ENCODE measurements at places on chromosomes 5 and 9.

DNA sequence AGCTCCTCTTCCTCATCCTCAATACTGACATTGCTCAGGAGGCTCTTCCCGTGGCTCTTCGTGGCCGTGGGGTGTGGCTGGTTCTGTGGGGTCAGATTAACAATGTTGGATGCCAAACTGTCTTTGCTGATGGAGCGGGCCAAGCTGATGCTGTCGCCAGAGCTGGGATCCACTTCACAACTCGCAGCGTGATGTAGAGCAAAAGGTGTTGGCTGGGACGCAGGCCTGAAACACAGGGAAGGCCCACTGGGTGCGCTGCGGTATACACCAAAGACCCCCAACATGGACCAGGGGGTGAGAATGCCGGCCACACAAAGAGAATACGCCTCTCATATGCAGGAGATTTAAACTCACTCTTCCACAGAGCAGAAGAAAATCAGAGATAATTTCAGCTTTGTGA lies 84.3 kb downstream of the CAMSAP1 start:
- no peak for DNase-seq

DNA sequence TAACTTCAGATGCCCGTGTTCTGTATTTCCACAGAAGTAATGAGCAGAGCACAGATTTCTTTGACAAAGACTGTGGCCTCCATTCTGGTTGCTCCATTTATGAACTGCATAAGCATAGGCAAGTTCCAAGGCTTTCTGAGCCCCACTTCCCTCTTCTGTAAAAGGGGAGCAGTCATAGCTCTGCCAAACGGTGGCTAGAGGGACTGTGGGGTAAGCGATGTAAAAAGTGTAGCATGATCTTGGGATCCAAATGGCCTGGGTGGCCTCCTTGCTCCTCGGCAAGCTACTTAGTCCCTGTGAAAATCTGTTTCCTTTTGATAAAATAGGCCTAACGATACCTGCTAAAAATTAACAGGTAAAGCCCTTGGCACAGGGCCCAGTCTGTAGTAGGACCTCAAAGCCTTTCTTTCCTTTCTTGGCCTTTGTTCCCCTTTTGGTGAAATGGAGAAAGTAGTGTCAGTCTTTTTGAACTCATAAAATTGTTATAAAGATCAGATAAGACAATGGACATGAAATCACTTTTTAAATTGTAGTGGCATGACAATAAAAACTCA lies 646.6 kb downstream of the ACTL7B start:
- DNase-seq, result no peak

DNA sequence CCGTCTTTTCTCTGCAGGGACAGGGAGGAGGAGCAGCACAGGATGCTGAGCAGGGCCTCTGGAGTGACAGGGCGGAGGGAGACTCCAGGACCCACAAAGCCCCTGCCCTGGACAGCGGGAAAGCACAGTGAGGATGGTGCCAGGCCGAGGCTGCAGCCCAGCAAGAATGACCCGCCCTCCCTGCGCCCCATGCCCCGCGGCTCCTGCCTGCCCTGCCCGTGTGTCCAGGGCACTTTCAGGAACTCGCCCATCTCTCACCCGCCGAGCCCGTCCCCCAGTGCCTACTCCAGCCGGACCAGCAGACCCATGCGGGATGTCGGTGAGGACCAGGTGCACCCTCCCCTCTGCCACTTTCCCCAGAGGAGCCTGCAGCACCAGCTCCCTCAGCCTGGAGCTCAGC lies 9.1 kb upstream of the EXOC3 start:
- no peak for DNase-seq

DNA sequence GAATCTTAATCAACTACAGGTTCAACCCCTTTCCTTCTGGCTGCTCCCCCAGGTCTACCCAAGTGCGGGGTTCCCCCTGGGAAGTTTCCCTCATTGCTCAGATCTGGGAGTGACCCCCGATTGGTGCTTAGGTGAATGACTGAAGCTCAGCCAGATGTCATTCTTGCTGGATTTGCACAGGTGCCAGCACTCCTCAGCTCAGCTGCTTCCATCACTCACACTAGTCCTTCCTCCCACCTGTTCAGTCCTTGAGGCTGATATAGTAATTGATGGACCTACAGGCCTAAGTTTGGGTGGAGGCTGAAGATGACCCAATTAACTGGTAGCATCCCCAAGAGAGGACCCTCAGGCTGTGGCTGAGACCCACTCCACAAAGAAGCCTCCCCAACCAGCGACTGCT lies 32.9 kb downstream of the PRLR start:
- DNase-seq, result no peak

DNA sequence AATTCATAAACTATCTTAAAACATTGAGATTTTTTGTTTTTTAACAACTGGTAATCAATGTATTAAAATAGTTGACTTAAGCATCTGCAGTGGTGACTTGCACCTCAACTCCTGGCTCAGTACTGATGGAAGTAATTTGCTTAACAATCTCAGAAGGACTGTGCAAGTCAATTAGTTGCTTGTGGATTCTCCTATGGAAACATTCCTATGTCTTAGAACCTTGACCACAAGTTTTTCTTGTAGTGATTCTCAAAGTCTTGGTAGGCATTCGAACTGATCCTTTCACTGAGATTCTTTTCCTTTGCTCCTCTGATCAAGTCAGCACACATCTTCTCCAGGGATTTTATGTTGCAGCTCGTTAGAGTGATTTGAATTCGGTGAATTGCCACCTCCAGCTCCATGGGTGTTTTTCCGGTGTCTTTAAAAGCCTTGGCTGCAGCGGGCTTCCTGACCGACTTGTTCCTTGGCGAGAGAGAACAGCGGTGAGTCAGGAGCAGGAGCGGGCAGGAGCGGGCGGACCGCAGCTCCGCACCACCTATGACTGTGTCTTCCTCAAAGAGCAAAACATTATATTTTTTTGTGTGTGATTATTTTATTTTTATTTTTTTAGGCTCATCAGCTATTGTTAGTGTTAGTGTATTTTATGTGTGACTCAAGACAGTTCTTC lies 21.1 kb downstream of the HMGXB3 start:
- no peak for DNase-seq

DNA sequence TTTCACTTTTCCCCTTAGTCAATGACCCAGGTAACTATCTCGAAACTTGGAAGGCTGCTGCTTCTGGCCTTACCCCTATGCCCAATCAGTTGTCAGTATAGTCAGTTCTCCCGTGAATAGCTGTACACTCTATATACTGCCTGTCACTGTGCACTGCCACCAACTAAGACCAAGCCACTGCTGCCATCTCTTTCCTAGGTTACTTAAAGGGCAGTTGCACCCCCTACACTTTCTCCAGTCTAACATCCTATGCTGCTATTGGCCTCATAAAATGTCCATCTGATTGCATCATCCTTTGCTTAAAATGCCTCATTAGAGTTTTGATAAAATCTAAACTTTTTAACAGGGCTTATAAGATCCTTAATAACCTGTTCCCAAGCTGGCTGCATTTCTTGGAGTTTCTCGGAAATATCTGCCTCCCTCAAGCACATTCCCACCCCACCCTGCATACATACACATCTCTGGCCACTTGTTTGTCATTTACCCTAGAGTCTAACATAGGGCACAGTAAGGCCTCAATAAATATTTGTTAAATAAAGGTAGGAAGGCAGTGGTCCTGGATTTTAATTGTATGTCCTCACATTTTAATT lies 32.8 kb upstream of the TNFAIP8 start:
- no peak for DNase-seq

- DNase-seq, result no peak
Measured at GRCh38 chr9:78559449-78559885, 262.5 kb downstream of the PSAT1 start.

GRCh38 chr5:97545886-97546535 lies 363.0 kb upstream of the RIOK2 start:
- no peak for DNase-seq

- DNase-seq, result no peak
Measured at GRCh38 chr9:89661391-89661949, 56.7 kb downstream of the GADD45G start.

DNA sequence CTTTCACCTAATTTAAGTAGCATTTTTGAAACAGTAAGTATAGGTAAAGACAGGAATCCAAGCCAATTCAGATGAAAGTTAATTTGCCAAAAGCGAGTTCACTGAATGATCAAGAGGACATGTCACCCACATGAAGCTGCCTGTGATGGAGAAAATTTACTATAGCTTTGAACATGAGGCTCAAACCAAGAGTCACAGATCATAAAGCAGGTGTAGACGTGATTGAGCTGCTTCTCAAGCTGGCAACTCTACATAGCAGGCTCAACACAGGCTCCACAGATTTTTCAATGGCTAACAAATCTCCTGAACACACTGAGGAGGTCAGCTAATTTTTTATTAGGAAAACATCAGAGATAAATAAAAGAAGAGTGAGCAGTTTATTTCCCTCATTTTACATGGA lies 173.7 kb downstream of the FAM114A2 start:
- DNase-seq, result no peak

DNA sequence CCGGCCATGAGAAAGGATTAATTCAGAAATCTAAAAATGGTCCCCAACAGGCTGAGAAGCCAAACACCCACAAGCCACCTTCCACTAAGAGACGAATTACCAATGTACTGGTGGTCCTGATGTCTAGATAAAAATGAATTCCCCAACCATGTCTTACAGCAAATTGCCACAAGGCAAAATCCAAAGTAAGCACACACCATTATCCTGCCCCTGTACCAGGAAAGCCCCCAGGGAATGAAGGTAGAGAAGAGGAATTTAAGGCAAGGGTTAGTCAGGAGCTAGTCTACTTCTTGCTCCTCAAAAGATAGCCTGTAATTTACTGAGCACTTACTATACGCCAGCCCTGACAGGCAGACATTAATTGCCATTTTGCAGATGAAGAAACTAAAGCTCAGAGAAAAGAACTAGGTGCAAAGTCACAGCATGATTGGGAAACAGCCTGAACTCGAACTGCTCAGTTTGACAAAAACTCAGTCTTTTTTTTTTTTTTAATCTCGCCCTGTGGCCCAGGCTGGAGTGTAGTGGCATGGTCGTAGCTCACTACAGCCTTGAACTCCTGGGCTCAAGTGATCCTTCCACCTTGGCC lies 64.3 kb downstream of the RAPGEF1 start:
- DNase-seq, result no peak

DNA sequence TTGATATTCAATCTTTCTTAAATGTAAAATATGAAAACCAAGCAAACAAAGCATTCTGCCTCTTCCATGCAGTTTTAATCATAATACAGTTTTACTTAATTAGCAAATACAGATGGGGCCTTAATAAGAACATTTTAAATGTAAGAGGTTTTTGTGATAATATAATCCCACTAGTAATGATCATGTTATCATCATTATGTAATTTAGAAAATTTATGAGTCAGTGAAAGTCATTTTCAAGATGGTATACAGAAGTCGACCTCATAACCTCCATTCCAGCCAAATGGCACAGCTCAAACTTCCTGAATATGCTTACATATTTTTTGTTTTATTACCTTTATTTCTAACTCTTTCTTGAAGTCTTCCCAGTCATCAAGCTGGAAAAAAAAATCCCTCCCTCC lies 102.2 kb upstream of the GNA14 start:
- DNase-seq, result no peak

DNA sequence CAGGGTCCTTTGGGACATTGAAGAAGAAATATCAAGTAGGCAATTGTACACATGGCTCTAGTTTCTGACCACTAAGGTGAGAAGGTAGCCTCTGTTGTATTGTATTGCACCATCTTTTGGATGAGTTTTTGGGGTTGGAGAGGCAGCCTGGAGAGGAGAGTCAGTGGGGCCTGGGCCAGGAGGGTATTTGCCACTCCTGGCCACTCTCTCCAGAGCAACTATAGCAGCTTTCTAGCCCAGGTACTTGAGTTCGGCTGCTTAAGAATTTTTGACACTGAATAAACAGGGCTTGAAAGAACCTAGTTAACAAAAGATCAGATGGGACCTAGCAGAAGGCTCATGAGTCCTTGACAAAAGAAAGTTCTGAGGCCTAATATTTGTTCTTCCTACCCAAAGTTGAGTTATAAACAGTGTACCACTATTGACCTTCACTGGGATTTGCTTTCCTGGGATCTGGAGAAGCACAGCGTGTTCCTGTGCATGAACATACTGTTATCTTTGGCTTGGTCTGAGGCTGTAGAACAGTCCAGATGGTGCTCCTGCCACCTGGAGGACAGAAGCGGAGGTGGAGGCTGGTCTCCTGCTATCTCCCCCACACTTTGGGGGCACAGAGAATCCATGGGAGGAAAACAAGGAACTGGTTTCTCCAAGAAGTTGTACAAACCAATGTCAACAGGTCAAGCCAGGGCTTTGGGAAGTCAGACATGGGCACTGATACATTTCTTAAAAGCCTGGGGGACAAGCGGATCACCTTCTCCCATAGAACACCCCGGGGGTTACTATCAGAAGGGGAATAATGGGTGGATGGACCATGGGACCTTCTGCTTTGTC lies 110.4 kb upstream of the LIFR start:
- DNase-seq, result peak; percentile 46

GRCh38 chr9:37947977-37948376 lies 44.0 kb upstream of the SLC25A51 start:
- no peak for DNase-seq

DNA sequence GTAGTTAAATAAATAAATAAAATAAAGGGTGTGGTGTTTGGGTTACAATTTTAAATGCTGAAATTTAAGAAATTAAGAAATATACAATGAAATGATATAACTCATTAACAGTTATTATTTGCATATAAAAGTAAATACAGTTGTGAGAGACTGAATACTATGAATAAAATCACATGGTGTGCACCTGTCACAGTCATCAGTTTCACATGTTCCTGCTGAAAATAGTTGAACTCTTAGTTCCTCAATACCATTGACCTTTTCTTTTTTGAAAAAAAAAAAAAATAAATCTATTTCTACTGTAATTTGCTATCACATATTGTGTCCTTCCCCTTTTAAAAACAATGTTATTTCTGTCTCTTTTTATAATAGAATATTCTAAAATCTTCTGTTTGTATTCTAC lies 130.9 kb upstream of the CHD1 start:
- no peak for DNase-seq

- no peak for DNase-seq
Measured at GRCh38 chr9:96009690-96010472, 134.4 kb downstream of the ERCC6L2 start.

DNA sequence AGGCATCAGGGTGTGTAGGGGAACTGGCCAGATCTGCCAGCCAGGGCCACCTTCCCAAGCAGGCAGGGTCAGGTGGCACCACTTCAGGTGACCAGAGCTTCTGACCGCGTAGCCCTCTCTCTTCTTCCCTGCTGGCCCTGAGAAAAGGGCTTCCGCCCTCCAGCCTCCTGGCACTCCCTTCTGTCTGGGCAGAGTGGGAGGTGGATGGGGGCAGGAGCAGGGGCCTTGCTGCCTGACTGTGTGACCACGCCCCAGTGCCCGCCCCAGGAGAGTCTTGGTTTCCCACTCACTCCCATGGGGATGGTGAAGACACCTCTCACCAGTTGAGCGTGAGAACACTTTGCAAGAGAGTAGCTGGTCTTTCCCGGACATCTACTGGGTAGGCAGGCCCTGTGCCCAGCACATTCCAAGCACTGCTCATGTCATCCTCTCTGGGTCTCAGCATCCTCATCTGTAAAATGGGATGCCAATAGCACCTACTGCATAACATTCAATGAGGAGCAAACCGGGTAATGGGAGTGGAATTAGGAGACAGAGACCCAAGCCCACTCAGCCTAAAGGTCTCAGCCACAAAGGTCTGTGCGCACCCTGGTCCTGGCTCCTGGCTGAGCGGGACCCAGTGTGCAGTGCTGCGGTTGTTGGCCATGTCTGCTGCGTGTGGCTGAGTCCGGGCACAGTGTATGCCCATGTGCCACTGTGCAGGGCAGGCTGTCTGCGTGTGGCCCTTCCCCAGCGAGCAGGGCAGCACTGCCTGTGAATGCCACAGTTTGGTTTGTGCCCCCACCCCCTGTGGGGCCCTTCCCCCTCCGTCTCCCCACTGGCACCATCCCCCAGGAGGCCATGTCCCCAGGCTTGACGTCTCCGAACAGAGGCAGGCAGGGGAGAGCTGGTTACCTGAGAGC lies 179.1 kb upstream of the IER5L start:
- DNase-seq, result no peak

Data from NCI-H1092 treated with DMSO at 0.1 percent for 48 hours (cell line).